ENCODE measurements at places on chromosomes 13 and 19.

- peak; percentile 43 for DNase-seq
Observed at GRCh38 chr19:33395561-33396550, 22.3 kb downstream of the CEBPG start.

DNA sequence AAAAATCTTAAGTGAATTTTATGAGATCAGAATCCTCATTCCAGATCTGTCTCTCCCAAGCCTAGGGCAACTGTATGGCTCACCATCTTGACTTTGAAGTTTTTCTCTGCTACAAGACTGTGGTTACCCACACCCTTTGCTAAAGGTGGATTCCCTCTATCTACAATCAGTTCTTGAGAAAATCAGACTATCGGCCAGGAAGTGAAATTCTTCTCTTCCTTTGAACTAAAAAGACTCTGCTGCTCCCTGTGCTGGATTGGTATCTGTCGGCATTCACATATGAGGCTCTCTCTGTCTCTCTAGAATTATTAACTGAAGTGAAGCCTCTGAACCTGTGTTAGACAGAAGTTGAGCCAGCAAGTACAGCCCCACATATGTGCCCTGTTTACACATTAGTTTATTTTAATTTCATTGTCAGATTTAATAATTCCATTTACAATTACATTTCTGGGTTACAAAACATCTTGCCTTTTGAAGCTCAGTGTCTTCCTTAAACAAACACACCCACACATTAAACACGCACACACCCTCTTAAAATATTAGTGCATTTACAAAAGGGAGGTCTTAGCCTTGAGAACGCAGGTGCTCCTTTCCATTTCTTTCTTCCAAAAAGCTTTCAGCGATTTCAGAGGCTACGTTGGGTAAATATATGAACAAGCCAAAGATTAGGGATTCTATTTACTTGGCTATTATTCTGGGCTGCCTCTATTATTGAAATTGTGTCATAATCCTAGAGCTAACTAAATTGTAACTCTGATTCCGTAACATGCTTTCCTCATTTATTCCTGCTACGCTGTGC, 145.7 kb downstream of the MIPEP start:
- no peak for DNase-seq

GRCh38 chr13:98143157-98143553, 261 bp downstream of the FARP1 start:
- DNase-seq = no peak

GRCh38 chr13:85347251-85347650, 452.0 kb downstream of the SLITRK6 start:
- DNase-seq = no peak

DNA sequence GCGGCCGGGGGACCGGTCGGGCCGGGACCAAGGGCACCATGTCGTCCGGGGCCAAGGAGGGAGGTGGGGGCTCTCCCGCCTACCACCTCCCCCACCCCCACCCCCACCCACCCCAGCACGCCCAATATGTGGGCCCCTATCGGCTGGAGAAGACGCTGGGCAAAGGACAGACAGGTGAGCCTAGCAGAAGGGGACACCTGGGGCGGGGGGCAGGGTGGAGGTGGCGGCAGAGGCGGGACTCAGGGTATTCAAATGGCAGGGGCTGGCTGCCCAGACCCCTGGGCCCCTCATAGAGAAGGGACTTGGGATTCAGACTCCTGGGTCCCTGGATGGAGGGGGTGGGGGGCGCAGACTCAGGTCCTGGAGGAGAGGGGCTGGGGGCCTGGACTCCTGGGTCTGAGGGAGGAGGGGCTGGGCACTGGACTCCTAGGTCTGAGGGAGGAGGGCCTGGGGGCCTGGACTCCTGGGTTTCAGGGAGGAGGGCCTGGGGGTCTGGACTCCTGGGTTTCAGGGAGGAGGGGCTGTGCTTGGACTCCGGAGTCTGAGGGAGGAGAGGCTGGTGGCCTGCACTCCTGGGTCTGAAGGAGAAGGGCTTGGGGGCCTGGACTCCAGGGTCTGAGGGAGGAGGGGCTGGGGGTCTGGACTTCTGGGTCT, 735 bp downstream of the BRSK1 start:
- peak; percentile 49 for DNase-seq

DNA sequence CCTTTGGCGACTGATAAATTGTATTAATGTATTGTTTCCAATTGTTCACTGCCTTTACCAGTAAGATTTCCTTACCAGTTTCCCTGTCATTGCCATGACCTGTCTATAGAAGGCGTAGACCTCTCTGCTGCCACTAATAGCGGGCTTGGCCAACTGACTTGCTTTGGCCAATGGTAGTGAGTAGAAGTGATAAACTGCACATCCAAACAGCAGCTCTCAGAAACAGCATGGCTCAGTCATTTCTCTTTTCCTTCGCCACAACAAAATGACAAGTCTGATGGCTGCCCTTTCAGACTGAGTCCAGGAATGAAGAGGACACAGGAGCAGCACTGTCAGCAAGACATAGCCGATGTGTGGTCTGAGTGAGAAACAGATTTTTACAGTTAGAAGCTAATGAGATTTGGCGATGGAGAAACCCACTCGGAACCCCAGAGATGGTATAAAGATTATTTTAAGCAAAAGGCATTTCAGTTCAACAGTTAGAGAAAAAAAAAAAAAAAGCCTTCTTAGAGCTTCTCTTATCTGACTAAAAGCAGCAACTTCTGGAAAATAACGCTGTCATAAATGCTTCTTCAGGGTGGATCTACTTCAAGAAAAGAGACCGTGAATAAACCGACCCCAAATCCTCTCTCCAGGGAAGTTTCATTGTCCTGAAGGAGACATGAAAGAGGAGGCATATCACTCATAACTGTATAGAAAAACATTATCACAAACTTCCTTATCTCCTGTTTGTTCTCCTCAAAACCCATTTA, 42.0 kb upstream of the TM9SF2 start:
- DNase-seq = no peak

DNA sequence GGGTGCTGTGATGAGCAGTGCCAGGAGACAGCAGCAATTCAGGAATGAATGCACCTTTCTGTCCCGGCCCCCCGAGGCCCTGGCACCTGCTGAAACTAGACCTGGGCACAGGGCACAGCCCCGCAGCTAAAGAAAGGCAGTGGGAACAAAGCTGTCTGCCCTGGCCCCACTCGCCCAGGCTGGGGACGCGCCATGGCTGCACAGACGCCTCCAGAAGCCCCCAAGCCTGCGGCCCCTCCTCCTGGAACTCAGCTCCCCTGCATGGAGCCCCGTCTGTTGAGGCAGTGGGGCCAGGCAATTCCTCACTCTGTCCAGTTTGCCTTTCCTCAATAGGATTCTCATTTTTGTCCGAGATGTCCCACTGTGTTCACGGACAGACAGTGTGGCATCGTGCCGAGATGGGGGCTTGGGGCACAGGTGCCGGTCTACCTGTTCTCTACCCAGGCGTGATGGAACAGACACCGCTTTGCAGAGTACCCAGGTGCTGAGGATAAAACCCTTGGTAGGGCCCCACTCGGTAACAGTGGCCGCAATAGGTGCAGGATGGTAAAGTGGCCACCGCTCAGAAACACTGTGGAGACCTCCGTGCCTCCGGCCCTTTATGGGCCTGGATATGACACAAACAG, 146.5 kb upstream of the SOX1 start:
- DNase-seq = no peak

GRCh38 chr19:20607943-20608342, 42.4 kb upstream of the ZNF737 start:
- DNase-seq = no peak

DNA sequence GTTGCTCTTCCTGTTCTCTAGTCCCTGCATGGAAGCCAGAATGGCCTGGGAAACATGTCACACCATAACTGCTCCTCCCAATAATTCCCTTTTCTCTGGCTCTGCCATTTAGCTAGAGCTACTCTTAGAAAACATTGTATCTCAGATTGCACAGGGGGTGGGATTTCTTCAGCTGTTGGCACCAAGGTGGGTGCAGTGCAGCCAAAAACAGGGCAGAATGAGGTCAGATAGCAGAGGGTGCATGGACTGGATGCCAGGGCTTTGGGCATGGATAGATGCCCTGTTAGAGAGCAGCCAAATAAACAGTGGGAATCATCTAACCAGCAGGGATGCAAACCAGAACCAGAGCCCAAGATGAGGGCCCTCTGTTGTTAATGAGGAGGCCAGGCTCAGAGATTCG, 4.9 kb upstream of the AMER2 start:
- DNase-seq = no peak

- DNase-seq = no peak
Observed at GRCh38 chr19:13198634-13199033, 48.4 kb downstream of the IER2 start.

DNA sequence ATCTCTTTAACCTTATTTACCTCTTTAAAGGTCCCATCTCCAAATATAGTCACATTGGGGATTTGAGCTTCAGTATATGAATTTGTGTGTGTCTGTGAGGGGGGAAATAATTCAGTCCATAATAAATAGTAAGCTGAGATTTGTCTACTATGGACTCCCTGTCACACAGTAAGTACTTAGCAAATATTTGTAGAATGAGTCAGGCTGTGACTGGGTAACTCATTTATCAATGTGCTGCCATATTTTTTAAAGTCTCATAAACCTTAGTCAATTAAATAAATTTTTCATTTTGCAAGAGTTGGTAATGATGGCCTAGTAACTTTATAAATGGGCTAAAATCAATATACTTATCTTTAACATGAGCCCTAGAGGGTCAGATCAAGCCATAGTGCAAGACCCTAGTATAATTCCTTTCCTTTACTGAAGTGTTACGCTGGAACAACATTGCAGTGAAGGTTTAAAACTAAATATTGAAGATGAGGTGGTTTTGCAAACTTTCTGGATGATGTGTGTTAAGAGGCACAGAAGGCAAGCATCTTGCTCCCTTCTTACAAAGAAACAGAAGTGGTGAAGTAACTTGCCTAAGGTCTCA, 305.1 kb downstream of the KCNRG start:
- DNase-seq = no peak

GRCh38 chr19:55700813-55701212, 25.8 kb downstream of the EPN1 start:
- no peak for DNase-seq

GRCh38 chr13:108349269-108349668, 79.8 kb downstream of the TNFSF13B start:
- no peak for DNase-seq

DNA sequence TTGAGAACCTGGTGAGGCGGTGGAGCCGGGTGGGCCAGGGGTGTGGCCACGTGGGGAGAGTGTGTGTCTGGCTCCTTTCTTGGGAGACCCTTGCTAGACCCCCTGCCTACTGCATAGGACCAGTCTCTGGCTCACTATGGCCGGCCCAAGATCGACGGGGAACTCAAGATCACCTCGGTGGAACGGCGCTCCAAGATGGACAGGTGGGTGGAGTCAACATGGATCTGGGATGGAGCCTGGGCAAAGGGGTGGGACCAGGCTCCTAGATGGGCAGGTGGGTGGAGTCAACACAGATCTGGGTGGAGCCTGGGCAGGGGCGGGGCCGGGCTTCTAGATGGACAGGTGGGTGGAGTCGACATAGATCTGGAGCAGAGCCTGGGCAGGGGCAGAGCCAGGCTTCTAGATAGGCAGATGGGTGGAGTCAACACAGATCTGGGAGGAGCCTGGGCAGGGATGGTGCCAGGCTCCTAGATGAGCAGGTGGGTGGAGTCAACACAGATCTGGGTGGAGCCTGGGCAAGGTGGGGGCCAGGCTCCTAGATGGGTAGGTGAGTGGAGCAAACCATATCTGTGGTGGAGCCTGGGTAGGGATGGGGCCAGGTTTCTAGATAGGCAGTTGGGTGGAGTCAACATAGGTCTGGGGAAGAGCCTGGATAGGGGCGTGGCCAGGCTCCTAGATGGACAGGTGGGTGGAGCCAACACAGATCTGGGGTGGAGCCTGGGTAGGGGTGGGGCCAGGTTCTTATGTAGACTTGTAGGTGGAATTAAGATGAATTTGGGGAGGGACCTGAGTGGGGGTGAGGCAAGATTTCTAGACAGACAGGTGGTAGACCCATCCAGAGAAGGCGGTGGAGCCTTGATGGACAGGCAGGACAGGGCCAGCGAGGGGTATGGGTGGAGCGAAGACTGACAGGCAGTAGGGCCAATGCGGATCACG, 56.5 kb downstream of the VAV1 start:
- DNase-seq = no peak

DNA sequence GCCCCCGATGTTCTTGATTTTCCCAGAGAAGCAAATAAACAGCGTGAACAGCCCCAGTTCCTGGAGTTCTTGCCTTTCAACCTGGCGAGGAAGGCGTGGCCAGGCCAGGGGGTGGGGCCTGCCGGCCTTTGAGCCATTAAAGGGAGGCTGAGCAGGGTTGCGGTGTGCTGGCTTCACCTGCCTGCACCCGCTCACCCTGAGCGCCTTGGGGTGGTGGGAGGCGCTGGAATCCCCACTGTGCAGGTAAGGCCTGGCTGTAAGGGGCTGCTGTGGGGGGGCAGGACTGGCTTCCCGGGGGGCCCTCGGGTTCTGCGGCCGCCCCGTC, 2.7 kb upstream of the MISP start:
- DNase-seq = no peak

DNA sequence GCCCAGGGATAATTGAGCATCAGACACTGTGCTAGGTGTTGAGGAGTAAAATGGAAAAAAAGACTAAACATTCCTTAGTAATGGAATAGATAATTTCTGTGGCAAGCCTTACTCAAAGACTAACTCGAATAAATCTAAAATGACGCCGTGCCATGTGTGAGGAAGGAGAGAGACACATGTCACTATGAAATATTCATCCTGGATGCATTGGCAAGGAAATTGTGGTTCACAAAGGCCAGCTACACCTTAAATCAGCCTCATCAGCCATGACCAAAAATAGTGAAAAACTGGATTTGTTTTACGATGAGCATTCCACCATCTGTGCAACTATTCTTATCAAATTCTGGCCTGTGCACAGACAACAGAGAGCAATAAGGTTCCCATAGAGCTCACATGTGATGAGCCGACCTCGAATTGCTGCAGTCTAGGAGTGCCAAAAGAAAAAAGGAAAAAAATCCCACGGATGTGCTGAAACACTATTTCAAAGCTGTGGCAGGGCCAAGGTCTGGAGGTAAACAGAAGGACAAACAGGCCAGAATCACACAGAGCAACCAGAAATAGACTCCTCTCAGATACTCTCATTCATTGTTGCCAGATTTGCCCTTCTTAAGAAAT, 505.7 kb downstream of the EFNB2 start:
- DNase-seq = no peak

DNA sequence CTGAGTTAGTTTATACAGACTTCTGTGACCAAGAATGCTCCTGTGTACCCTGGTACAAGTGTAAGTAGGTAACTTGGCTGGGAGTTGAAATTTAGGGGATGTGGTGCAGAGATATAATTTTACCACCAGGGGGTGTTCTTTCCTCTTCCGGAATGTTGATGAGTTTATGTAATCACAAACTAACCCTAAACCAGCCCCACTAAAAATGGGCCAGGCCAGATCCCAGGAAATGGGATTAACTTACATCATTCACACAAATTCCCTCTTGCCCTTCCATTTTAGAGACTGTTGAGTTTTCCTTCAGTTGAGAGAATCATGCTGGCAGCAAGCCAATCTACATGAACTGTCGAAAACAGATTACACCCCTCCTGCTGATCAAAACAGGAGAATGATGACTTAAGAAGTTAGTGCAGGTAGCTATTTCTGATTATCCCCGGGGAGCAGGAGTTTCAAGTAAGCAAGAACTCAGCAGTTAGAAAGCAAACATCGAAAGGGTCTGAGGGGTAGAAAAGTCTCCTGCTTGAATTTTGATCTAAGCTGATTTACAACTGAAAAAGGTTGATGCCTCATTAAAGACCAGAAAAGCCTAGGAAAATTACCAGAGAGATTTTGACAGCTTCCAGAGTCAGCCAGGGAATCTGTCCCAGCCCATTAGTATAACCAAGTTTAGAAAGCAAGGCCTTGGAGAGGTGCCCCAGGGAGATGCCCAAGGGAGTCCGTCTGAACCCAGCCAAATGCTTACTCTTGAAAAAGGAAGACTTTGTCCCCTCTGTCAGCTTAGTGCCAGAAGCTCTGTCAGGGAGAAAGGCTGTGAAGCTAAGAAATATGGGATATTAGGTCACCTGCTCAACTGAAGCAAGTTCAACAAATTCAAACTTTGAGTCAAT, 32.3 kb upstream of the MED4 start:
- no peak for DNase-seq
